ENCODE measurements at places on chromosomes 2 and 18.
A peak's percentile ranks its signal among the peaks of the same experiment; 100 is the strongest.

DNA sequence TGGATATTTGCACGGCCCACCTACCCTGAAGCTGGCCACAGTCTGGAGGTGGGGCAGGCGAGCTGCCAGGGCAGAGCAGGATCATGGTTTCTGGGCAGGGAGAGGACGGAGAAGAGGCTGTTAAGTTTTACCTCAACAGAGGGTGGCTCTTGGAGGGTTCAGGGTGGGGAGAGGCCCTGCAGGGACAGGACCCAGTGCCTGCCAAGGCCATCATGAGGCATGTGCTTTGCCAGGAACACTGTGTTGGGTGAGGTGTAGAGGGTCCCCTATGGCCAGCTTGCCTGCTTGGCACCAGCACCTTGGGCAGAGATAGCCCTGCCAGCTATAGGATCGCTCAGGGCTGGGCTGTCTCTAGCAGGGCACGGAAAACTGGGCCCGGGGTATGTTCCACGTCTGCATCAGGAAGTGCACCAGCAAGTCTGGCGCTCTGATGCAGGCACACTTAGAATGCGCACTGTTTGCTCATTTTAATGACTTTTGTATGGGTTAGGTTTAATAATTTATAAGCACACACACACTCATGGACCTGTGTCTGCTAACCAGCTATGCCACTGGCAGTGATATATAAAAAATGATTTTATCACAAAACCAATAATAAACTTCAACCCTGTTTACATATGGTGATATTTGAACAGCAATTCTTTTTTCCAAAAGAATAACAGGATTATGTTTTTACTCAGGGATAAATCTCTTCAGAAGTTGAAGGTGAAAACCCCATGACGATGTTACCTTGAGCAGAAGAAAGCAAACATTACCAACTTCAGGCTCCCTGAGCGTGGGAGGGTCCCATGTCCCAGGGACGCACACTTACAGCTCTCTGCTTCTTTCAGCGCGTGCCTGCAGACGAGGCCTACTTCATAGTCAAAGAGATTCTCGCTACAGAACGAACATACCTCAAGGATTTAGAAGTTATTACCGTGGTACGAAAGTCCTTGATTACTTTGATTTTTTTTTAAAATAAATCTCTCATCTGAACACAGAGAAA is 46.4 kb downstream of the STK25 start:
- no peak for DNase-seq

- DNase-seq, result no peak
Observed at GRCh38 chr2:211138551-211138950, 582.2 kb downstream of the CPS1 start.

DNA sequence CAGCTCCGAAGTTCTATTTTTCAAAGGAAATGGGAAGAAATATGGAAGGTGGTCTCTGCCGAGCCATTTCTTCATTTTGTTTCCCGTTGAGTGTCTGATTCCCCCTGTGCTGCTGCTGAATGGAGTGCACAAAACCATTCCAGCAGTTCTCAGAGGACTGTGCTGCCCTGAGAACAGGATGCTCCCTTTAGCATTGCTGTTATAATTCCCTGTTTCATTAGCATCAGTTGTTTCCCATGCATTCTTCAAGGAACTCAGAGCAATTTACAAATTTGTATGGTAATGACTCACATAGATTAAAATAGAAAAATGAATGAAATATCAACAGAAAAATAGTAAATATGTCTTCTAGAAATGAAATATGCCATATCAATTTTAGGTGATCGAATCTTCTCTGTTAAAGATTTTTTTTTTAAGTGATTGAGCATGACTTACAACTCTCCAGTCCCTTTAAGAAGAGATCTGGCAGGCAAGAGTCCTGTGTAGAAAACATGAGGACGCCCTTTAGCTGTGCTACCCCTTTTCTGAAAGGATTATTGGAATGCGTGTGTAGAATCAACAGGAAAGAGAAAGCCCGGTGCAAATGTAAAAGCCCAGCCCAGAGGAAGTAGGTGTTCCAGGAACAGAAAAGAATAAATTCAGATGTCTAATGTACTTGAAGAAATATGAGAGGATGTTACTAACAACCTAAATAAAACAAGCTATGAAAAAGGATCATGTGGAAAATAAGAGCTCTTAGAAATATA is 118.5 kb downstream of the ATP9B start:
- no peak for DNase-seq

- DNase-seq, result no peak
Observed at GRCh38 chr2:37642907-37643729, 28.3 kb downstream of the CDC42EP3 start.

DNA sequence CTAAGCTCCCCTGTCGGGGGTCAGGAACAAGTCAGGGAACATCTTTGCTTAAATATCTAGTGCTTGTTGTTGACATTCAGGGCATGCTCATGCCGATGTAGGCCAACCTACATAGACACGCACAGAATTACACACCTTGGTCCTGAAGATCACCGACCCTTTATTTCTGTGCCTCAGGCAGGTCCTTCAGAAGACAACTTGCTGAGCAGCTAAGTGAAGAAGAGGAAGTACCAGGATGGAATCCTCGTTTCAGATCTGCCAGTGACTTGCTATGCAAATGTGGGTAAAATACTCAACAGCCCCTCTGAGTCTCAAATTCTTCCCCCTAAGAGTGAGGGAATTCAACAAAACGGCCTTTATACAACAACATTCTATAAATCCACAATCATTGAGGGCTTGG is 494.7 kb downstream of the BCL11A start:
- DNase-seq, result no peak

DNA sequence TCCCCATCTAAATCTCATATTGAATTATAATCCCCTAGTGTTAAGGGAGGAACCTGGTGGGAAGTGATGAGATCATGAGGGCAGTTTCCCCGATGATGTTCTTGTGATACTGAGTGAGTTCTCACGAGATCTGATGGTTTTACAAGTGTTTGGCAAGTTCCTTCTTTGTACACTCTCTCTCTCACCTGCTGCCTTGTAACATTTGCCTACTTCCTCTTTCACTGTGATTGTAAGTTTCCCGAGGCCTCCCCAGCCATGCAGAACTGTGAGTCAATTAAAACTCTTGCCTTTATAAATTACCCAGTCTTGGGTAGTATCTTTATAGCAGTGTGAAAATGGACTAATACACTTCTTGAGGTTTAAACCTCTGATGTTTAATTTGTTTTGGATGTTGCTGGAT is 177.5 kb downstream of the CD8B2 start:
- DNase-seq, result no peak

- DNase-seq, result no peak
Observed at GRCh38 chr18:40163254-40163653, 1791.8 kb upstream of the PIK3C3 start.

GRCh38 chr2:117330641-117331040 is 483.9 kb upstream of the DDX18 start:
- DNase-seq, result no peak

GRCh38 chr2:191582355-191582754 is 95.6 kb upstream of the NABP1 start:
- peak; percentile 94 for DNase-seq

Measured in NCI-H226 (cell line).